NCI-H1092 (cell line): ENCODE measurements at places on chromosomes 12 and 14.

- no peak for DNase-seq
Measured at GRCh38 chr12:123056053-123056452, 75.6 kb downstream of the ARL6IP4 start.

DNA sequence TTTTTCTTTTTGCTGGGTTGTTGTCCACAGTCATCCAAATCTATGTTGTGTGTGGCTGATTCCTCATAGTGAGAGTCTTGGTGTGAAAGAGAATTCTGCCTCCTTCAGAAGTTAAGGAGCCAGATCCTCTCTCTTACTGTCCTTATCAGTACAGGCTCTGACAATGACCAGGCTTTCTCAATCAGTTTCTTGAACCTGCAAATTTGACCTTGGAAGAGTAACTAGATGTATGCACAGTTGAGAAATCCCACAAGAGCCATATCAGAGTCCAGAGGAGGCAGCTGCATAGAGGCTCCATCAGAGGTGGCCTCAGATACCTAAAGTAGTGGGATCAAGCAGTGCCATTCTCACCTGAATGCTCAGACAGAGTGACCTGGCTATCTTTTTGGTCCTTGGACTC lies 5.5 kb upstream of the GALC start:
- DNase-seq, result no peak

GRCh38 chr12:52260361-52261207 lies 13.9 kb upstream of the KRT86 start:
- no peak for DNase-seq

GRCh38 chr12:12693111-12693671 lies 2.8 kb downstream of the GPR19 start:
- no peak for DNase-seq

- DNase-seq, result no peak
Measured at GRCh38 chr12:110007881-110008280, 8.7 kb downstream of the ANKRD13A start.

DNA sequence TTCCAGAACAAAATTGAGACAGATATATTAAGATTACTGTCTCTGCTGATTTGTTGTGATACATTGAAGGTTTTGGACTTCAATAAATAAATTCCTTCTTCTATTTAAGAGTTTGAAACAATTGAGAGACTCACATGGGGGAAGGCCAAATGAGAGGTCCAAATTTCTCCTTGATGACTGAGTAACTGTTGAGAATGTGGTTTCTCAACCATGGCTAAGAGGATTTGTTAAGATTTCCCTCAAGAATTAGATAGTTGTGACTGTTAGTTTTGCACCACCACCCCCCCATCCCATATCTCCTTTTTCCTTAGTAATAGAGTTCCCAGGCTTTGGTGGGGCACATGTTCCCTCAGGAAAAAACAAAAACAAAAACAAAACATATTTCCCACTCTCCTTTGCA lies 47.7 kb upstream of the IGF1 start:
- no peak for DNase-seq

- DNase-seq, result no peak
Measured at GRCh38 chr12:23560611-23561010, 388.9 kb downstream of the SOX5 start.

DNA sequence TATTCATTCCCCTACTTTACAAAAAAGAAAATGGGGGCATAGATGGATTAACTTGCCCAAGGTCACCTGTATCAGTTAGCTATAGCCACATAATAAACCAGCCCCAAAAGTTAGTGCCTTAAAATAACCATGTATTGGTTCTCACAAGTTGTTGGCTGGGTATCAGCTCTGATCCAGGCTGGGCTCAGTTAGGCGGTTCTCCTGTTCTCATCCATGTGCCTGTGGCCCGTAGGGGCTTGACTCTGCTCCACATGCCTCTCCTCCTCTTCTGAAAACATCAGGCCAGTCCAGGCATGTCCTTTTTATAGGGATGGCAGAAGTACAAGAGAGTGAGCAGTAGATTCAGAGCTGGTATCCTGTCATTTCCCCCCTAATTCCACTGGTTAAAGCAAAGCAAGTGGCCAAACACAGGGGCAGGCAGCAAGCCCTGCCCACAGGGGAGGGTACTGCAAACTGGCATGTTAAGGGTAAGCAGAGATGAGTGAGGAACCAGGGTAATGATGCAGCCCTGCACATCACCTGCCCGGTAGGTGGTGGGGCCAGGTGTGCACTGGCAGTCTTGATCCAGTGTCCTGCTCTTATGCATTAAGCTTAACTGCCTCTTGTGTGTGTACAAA lies 47.9 kb upstream of the TUNAR start:
- no peak for DNase-seq

GRCh38 chr12:85509857-85510256 lies 229.8 kb downstream of the ALX1 start:
- DNase-seq, result no peak

DNA sequence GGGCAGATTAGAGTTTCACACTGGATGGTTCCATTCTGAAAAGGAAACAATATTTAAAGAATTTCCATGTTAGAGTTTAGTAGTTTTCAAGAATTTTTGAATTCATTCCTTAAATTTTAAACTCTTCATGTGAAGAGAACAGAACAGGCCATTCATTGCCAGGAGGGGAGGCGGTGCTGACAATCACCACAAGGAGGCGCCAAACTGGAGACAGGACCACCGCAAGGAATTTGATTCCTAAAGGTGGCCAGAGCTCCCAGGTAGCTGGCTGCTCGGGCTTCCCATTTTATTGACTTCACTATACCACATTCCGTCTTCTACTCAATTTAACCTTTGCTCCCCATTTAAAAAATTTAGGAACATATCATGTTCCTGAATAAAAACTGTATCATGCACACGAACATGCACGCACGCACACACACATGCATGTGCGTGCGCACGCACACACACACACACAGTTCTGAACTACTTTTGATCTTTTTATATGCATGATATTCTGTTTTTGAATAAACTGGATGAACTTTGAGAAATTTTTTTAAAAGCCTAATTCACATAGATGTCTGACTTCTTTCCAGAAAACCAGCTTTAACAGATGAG lies 101.2 kb downstream of the NELL2 start:
- DNase-seq, result no peak

DNA sequence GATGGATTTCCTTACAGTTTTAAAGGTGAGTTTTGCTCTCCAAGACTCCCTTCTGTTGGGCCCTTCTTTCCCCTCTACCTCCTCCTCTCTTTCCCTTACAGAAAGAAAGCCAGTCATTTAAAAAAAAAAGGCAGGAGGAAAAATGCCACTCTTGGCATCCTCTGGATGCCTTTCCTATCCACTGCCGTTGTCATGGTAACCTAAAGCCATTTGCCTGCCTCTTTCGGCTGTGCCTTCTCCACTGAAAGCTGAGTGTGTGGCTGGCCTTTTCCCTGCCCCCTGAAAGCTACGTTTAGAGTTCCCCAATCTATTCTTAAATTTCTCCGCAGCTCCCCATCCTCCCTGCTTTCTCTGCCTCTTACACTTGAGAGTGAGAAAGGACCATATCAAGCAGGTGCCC lies 67.1 kb downstream of the TUNAR start:
- peak; percentile 8 for DNase-seq

GRCh38 chr12:26857465-26858176 lies 24.6 kb upstream of the ITPR2 start:
- DNase-seq, result no peak

DNA sequence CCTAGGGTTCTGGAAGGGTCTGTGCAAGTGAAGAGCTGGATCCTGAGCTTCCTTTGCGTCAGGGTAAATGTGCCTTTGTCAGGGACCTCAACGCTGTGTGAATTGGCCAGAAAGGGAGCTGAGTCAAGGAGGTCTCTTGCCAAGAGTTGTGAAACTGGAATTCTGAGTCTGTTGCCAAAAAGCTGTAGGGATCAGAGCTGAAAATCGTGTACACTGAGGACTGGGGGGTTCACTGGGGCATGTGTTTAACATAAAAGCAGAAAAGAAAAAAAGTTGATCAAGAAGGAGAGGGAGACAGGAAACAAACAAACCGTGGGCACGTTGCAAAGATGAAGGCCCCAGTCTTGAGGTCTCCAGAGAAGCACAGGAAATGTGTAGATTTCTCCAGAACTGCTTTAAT lies 1081.5 kb downstream of the VRK1 start:
- DNase-seq, result no peak

GRCh38 chr12:105748806-105749600 lies 389.8 kb downstream of the NUAK1 start:
- no peak for DNase-seq

- DNase-seq, result no peak
Measured at GRCh38 chr12:100858656-100859055, 64.1 kb downstream of the ANO4 start.

DNA sequence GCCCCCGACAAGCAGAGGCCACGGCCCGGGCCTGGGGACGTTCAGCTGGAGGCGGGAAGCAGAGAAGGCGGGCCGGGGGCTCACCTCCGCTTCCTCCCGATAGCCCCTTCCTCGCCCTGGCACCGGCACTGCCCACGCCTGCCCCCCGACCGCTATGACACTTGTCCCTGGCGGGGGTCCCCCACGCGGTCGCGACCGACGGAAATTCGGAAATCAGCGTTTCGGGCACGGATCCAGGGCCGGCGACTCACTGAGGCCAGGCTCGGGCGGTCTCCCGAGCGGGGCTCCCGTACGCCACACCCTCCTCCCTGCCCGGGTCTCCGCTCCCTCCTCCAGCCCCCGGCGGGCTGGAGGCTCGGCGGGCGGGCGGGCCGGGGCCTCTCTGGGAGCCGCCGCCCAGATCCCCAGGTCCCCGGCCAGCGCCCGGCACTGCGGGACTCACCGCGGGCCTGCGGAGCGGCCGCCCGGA lies 581 bp downstream of the PITPNM2 start:
- no peak for DNase-seq

GRCh38 chr12:71848212-71848611 lies 8.7 kb downstream of the TBC1D15 start:
- DNase-seq, result no peak

- DNase-seq, result no peak
Measured at GRCh38 chr12:118145113-118145797, 9.3 kb downstream of the PEBP1 start.

DNA sequence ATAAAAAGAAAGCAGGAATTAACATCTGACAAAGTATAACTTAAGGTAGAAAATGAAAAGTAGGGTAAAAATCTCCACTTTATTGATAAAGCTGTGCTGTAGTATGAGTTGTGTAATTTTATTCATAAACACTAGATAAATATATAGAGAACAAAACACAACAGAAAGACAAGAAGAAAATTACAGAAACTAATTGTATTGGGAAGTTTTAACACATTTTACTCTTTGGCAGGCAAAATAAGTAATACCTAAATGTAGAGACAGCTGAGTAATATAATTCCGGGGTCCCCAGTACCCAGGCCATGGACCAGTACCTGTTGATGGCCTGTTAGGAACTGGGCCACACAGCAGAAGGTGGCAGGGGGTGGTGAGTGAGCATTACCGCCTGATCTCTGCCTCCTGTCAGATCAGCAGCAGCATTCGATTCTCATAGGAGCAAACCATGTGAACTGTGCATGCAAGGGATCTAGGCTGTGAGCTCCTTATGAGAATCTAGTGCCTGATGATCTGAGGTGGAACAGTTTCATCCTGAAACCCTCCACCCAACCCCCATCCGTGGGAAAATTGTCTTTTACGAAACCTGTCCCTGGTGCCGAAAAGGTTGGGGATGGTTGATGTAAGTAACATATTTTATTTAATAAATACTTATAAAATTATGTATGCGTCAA lies 84.4 kb upstream of the ETV6 start:
- no peak for DNase-seq

GRCh38 chr14:46279327-46279726 lies 372.3 kb downstream of the RPL10L start:
- DNase-seq, result no peak

DNA sequence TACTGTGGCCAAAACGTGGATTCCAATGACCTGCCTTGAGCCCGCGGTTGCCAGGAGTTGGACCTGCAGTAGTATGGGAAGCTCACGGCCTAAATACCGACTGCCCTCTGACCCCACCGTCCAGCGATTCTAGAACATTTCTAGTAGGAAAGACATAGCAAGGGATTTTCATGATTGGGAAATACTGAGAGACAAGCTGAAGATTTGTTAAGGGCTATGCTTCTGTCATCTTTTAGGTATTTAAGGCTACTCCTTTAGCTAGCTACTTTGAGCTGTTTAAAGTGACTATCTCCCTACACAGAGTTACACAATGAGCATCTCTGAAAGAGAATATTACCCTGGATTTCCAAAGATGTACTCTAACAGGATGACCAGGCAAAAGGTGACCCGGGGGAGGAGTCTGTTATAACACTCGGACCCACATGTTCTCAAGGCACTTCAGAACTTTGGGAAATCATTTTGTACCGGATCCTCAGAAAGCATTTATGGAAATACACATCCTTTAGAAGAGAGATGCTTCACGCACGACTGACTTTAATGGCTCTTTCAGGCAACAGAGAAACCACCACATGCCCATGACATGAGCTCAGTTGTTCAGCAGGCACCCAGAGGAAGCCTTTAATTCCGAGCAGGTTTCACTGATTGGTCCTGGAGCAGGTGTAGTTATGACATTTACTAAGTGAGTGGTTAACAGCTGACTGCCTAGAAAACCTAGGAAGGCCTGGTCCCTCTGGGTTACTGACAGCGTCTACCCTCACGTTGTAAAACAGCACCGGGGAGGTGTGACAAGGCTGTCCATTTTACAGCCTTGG lies 4.2 kb downstream of the BAG5 start:
- DNase-seq, result no peak

DNA sequence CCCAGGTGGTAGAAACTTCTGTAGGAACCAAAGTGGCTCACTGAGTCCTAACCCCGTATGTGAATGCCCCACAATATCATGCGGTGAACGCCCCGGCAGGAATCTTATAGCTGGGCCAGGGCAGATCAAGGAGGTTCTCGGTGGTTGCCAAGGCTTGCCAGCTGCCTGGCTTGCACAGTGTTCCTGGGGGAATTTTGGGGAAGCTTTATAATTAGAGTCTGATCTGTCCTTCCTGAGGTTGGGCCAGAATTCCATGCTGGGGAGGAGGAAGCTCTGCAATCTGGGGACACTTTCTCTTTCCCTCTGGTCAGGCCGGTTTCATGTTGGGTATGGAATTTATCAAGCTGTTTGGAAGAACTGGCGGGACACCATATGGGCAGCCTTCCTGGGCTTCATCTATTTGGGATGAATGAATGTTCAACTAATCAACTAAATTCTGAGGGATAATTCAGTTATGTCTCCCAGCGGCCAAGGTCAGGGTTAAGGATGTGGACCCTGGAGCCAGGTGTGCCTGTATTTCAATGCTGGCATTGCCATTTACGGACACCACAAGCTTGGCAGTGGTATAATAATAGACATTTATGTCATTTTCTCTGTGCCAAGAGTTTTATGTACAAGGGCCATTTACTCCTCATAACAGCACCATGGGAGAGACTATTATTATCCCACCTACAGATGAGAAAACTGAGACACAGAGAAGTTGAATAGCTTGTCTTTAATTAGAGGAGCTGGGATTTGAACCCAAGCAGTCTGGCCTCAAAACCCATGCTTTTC lies 54.3 kb downstream of the SVOP start:
- no peak for DNase-seq

DNA sequence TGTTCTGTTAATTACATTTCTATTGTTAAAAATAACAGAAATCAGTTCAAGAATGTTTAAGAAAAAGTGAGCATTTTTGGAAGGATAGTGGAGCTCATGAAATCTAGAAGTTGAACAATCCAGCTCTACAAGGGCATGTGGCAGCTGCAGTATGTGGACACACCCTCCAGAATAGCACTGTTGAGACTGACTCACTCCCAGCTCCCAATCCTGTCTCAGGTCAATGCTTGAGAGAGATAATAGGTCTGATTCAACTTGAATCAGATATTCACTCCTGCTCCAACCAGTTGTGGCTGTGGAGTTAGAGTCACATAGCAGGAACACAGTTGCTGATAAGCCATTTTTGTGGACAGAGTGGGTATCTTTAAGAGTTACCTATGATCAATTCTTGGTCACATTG lies 113.0 kb upstream of the NTF3 start:
- no peak for DNase-seq
